Stimulated activated naive CD8-positive, alpha-beta T cell treated with anti-CD3 and anti-CD28 coated beads, Interleukin-15, Interleukin-2, amounts not matched to agents 100 U/mL and 50 U/mL, for 24 hours (primary cell): ENCODE measurements at places on chromosomes 6 and 20.

DNA sequence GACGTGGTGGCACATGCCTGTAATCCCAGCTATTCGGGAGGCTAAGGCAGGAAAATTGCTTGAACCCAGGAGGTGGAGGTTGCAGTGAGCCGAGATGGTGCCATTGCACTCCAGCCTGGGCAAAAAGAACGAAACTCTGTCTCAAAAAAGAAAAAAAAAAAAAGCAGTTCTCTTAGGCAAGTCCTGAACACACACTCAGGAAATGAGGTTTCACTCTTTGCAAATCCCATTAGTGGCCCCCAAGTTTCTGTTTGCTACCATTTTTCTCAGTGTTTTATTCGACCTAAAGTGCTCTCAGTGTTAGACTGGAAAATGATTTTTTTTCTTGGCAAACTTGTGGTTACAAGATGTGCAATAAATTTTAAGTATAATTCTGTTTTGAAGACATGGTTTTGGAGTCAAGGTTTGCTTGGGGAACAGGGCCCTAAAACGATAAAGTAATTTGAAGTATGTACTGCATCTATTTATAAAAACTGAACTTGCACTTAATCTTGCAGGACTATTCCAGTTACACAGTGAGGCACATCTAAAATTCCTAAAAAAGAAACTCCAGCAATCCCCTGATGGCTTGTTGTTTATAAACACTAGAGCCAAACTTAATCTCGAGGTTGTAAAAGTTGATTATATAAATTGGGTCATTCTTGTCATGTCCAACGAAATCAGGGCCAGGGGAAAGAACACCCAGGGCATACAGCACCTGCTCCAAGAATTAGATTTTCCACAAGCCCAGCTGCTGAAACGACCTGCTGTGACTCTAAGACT is 42.6 kb downstream of the MAP1LC3A start:
- no peak for DNase-seq

- DNase-seq = no peak
Measured at GRCh38 chr6:112014483-112014882, 39.4 kb upstream of the CCN6 start.

- no peak for DNase-seq
Measured at GRCh38 chr6:137332637-137333280, 113.6 kb upstream of the IFNGR1 start.

DNA sequence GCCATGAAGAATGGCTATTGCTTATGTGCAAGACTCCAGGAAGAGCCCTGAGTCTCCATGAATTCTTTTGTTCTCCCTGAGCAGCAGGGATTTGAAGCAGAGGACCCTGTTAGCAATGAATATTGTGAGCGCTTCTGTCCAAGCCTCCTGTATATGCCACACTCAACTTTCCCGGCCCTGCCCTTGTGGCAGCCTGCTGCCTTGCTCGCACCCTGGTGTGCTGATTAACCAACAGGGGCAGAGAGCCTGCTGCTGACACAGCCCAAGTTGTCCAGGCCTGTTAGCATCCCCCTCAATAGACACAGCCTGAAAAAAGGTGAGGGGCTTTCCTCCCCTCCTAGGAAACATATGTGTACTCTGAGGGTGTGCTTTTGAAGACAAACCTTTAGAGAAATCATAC is 131.4 kb downstream of the BMP2 start:
- no peak for DNase-seq

DNA sequence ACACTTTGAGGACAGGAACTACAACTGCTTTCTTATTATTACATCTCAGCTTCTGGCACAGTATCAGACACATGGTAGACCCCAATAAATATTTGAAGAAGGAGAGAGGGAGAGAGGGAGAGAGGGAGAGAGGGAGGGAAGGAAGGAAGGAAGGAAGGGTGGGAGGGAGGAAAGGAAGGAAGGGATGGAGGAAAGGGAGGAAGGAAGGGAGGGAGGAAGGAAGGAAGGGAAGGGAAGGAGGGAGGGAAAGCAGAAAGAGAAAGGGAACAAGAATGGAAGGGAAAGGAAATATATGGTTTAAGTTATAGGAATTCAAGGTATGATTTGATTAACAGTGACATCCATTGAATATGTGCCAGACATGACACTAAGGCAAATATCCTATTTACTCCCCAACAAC is 402.1 kb downstream of the KIF16B start:
- no peak for DNase-seq

DNA sequence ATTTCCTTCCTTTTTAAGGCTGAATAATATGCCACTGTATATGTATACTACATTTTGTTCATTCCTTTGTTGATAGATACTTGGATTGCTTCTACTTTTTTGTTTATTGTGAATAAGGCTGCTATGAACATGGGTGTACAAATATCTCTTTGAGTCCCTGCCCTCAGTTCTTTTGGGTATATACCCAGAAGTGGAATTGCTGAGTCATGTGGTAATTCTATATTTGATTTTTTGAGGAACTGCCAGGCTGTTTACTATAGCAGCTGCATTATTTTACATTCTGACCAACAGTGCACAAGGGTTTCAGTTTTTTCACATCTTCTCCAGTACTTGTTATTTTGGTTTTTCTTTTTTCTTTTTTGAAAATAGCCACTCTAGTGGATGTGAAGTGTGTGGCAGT is 34.1 kb downstream of the CDS2 start:
- DNase-seq = no peak

DNA sequence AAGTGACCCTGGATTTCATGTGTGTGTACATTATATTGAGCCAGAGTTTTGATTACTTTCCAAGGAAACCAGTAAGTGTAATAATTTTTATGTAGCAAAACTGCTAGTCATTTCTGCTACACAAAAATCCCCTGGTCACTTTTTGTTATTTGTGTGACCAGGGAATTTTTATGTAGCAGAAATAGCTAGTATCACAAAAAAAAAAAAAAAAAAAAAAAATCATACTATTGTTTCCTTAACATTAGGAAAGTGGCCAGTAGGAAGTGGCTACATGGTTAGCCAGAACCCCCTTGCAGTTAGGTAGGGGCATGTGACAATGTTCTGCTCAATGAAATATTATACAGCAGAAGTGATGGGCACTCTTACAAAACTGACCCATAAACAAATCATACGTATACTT is 434.0 kb upstream of the BTBD3 start:
- no peak for DNase-seq
